Sigmoid colon (tissue), 7 donors: ENCODE measurements at places on chromosomes 7 and 10. TPM values are rescaled to one million over a fixed set of nuclear protein-coding genes. Genes with fewer than 3 reads are reported as not detected.

The CXCL12 gene
- 72.1 TPM for total RNA-seq

- no peak for DNase-seq
These were observed 391.0 kb downstream of the SUGCT start for GRCh38 chr7:40525764-40526163.

- no peak for DNase-seq
These were observed 86.1 kb downstream of the LHPP start for GRCh38 chr10:124547647-124548168.

GRCh38 chr7:39621784-39622411 lies 1.5 kb upstream of the RALA start:
- no peak for DNase-seq

GRCh38 chr7:94395141-94396036 lies 694 bp downstream of the COL1A2 start:
- DNase-seq, result peak; percentile 88

DNA sequence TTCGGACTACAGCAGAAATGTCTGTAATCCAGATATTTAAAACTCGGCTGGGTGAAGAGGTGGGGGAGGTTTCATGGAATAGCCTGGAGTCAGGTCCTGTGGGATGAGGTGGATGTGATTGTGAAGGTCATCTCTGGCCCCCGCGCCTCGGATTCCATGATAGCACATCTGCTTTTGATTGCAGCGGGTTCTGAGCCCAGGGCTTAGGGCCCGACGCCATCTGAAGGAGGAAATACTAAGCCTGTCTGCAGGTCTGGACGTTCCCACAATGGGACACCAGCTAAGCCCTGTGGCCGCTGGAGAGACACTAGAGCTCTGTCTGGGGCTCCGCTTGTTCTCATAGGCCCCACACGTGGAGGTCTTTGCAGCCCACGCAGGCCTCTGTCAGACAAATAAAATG lies 328.7 kb downstream of the CXCL12 start:
- no peak for DNase-seq

- DNase-seq, result no peak
These were observed 353.7 kb downstream of the NRG3 start for GRCh38 chr10:82228701-82229100.

- DNase-seq, result no peak
These were observed 575.6 kb downstream of the ARL4A start for GRCh38 chr7:13262929-13263530.

GRCh38 chr10:30583778-30584415 lies 45.7 kb downstream of the LYZL2 start:
- peak; percentile 86 for DNase-seq

GRCh38 chr10:8183241-8183704 lies 128.8 kb downstream of the GATA3 start:
- no peak for DNase-seq

The VPS41 gene
- total RNA-seq, result 33.5 TPM

- no peak for DNase-seq
These were observed 20.4 kb downstream of the PRKAG2 start for GRCh38 chr7:151856516-151856915.

DNA sequence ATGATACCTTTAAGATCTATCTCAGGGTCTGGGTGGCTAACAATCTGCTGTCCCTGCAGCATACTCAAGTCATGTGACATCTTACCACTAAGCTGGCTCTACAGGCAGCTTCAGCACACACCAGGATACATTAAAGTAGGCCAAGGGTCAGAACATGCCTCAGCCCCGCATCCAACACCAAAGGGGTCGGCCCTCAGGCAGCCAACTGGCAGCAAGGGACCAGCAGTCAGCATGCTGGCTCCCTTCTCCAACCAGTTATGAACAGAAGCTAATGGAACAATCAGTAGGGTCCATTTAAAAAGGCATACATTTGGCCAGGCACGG lies 37.1 kb downstream of the FAM53B start:
- DNase-seq, result no peak

GRCh38 chr7:156827587-156828203 lies 65.3 kb downstream of the LMBR1 start:
- DNase-seq, result no peak

The SOSTDC1 gene
- 6.4 TPM for total RNA-seq

The EPO gene
- total RNA-seq, result not detected

GRCh38 chr10:59960751-59961150 lies 54.4 kb upstream of the CCDC6 start:
- DNase-seq, result no peak

- DNase-seq, result no peak
These were observed 477.7 kb downstream of the TNS3 start for GRCh38 chr7:47104206-47104549.

DNA sequence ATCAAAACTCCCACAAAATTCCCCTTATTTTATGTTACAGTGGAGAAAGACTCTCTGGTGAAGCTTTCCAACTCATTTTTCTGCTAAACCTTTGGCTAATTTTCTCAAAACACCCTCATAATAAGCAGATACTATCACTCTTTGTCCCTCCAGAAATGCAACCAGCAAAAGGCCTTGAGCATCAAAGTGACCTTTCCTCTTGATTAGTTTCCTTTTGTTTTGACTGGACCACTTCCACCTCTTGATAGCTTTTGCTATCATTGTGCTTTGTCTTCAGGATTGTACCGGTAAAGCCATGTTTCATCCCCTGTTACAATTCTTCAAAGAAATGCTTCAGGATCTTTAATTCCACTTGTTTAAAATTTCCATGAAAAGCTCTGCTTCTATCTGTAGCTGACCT lies 115.1 kb upstream of the SLC13A1 start:
- DNase-seq, result no peak

The NEURL1 gene
- total RNA-seq, result 0.55 TPM

DNA sequence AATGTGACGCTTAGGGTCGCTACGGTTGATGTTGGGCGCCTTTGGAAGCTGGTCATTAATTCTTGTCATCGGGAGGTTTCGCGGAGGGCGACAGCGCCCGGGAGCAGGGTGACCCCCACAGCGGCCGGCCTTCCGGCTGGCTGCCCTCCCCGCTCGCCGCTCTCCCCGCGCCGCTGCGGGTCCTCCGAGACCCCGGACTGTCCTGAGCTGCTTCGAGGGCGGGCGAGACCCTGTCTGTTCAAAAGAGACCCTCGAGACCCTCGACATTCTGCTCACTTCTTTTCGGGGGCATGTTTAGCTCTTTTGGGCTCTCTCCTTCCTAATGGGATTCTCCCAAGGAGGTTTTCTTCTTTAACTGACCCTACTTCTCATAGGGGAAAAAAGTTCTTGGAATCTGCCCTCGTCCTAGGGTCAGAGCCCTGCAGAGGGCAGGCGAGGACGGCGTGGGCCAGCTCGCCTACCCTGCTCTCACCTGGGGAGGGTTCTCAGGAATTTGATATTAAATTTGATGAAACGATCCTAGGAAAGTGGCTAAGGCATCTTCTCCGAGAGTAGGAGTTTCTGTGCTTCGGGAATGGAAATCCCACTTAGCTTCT lies 257.0 kb downstream of the OTUD1 start:
- DNase-seq, result no peak

DNA sequence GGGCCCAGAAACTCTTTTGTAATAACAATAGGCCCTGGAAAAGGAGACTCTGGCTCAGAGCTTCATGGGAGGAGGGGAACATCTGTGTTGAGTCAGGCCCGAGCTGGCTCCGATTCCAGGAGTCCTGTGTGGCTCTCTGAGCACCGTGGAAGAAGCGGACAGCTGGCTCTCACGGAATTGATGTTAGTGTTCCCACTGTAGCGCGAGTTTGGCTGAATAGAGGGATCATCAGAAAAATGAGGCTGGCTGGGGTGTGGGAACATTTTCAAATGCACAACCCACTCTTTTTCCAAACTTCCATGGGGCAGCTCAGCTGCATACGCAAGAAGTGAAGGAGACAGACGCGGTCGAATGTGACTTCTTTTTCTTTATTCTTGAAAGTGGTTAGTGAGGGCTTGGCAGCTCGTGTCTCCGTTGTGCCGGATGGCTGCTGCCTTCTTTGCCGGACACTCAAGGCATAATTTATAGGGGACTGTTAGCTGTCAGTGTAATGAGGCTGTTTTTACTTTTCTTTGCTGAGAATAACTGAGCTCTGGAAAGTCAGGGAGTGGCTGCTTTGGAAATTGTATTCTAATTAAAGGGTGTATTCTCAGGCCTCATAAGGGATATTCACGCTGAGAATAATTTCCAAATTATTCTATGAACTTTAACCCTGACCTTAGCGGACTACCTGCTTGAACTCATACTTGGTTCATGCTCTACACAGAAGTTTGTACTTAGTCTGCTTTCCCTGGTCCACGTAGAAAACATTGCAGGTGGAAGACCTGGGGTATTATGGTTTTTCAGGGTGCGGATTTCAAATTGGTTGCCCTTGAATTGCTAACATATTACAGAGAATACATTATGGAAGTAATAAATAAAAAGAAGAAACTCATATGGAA lies 23.1 kb downstream of the MDFIC start:
- DNase-seq, result peak; percentile 90

The C7orf33 gene
- not detected for total RNA-seq

GRCh38 chr10:30862486-30862885 lies 169.2 kb downstream of the ZNF438 start:
- no peak for DNase-seq

The AKR1B15 gene
- total RNA-seq, result not detected

DNA sequence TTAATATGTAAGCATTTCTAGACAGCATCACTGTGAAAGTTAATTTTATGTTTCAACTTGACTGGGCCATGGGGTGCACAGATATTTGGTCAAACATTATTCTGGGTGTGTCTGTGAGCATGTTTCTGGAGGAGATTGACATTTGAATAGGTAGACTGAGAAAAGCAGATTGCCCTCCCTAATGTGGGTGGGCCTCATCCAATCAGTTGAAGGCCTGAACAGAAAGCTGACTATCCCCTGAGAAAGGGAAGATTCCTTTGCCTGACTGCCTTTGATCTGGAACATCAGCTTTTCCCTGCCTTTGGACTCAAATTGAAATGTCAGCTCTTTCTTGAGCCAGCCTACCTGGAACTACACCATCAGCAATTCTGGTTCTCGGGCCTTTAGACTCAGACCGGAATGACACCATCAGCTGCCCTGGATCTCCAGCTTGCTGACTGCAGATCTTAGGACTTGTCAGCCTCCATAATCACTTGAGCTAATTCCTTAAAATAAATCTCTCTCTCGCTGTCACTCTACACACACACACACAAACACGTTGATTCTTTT lies 5.7 kb upstream of the RPP30 start:
- no peak for DNase-seq

- peak; percentile 78 for DNase-seq
These were observed 123.2 kb downstream of the NRP1 start for GRCh38 chr10:33211106-33211878.

DNA sequence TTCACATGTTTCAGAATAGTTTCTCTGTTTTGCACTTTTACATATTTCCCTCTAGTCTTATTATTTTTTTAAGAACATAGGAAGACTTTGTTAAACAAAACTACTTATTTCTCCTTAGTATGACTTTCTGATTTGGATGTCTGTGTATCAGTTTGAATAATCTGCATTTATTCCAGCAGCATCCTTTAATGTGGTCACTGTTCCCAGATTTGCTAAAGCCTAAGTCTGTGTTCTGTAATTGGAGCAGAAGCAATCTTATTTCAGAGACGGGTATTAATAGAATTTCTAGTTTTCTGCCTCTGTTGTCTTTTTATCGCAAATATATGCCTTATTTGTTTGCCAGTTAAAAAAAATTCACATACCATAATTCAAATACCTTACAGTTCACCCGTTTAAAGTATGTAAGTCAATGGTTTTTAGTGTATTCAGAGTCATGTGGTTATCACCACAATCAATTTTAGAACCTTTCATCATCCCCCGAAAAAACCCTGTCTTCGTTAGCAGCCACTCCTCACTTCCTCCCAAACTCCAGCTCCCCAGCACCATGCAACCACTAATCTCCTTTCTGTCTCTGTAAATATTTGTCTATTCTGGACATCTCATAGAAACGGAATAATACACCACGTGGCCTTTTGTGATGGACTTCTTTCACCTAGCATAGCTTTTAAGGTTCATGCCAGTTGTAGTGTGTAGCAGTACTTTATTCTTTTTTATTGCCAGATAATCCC lies 58.7 kb downstream of the INPP5F start:
- no peak for DNase-seq

GRCh38 chr7:134720091-134720935 lies 59.1 kb upstream of the CALD1 start:
- no peak for DNase-seq

The FAM24B gene
- not detected for total RNA-seq

DNA sequence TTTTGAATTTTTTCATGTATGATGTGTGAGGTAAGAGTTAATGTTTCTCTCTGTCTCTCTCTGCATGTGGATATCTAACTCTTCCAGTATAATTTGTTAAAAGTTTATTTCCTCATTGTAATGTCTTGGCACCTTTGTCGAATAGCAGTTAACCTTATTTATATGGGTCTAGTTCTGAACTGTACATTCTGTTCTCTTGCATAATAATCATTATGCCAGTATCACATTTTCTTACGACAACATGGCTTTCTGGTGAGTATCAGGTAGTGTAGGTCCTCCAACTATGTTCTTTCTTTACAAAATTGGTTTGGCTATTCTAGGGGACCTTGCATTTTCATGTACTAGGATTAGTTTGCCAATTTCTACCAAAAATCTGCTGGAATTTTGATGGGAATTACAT lies 337.0 kb upstream of the FZD8 start:
- DNase-seq, result no peak

- no peak for DNase-seq
These were observed 235.2 kb downstream of the WDR37 start for GRCh38 chr10:1291178-1292090.

- DNase-seq, result no peak
These were observed 75.1 kb upstream of the PTPRZ1 start for GRCh38 chr7:121797657-121798452.

DNA sequence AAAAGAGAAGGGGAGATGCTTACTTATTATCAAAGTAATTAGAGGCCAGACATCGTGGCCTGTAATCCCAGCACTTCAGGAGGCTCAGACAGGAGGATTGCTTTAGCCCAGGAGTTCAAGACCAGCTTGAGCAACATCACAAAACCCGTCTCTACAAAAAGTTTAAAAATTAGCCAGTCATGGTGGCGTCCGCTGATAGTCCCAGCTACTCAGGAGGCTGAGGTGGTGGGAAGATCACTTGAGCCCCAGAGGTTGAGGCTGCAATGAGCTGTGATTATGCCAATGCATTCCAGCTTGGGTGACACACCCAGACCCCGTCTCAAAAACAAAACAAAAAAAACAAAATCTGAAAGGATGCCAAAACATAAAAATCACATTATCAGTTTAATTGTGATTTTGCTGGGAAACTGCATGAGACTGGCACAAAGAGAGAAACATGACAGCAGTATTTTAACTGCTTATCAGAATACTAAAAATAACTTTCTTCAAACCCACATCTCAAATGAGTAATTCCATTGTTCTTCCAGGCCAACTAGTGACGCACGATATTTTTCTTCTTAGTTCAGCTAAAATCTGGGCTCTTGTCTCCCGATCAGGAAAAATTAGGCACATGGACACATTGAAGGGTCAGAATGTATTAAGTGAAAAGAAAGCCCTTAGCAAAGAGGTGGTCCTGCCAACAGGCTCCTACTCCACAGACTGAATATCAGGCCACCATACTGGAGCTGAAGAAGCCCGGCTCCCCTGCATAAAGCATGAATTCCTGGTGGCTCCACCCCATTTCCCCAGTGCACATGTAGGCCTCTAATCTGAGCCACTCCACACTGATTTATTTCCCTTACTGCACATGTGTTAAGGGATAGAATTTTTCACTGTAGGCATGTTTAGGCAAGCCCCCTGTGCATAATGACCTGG lies 9.6 kb upstream of the CCM2 start:
- no peak for DNase-seq
